ENCODE measurements at places on chromosomes 5 and 9.

DNA sequence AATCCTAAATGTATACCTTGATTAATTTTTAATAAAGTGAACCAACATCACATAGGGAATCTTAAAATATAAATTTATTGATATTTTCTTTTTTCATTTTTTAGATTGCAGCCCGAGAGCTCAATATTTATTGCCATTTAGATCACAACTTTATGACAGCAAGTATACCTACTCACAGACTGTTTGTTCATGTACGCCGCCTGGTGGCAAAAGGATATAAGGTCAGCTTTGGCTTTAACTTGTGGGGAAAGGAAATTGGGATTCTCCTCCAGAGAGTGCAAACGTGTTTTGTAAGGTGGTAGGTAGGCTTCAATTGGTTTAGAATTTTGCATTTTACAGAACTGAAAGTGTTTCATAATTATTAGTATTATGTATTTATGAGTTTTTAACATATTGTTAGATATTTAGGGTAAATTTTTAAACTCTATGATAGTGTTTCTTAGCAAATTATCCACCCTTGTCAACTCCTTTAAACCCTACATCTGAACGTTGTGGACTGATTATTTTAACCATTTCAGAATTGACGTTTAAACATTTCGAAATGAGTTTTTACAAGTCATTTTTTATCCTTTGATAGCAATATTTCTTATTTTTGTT is 17.5 kb upstream of the DHFR start:
- DNase-seq: peak; percentile 75

DNA sequence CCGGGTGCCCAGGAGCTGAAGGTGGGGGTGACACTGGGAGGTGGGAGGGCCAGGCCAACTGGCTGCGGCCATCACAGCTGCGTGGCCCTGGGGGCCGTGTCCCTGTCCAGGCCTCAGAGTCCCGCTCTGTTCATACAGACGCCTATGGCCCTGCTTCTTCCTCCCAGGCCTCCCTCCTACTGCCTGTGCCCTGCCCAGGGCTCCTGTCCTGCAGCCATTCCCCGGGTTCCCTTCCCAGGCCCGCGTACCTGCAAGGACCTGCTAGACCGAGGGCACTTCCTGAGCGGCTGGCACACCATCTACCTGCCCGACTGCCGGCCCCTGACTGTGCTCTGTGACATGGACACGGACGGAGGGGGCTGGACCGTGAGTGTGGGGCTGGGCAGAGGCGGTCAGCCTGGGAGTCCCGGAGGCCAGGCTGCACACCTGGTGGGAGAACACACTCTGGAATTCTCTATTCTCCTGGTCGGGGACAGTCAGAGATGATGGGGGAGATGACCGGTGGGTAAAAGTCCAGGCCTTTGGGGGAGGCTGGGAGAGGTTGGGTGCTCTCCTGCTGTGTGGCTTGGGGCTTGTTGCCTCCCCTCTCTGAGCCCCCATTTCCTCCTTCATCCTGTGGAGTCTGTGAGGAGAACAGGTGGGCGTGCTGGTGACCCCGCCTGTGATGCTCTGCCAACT is 4.5 kb downstream of the FCN2 start:
- DNase-seq: no peak

DNA sequence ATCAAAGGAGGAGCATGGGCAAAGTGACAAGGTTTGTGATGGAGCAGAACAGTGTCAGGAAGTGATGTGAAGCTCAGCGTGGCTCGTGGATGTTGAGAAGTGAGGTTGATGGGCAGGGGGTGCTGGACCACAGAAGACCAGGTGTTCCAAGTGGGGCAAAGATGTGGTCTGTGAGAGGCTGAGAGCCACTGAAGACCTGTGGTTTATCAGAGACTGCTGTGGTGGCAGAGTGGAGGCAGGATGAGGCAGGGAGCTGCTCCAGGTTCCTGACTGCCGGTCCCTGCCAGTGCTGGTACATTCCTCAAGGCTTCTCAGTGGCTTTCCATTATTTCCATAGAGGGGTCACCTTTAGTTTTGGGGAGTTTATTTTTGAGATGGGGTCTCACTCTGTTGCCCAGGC is 19.1 kb downstream of the PALM2AKAP2 start:
- no peak for DNase-seq

DNA sequence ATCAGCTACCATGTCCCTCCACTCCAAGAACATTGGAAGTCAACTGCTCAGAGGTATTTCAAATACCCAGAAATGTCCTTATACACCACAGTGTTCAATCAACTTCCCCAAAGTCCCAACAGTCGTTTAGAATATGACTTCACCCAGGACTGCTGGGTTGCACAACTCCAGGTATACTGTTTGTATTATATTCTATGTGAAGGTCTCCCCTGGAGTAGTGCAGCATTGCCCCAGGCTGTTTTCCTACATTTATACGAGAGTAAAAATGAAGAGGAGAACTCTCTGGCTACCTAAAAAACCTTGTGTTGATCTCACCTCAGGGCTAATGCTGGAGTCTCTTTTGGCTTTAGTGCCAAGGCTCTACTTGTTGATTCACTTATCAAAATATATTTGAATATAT is 183.6 kb upstream of the MAP3K1 start:
- no peak for DNase-seq

DNA sequence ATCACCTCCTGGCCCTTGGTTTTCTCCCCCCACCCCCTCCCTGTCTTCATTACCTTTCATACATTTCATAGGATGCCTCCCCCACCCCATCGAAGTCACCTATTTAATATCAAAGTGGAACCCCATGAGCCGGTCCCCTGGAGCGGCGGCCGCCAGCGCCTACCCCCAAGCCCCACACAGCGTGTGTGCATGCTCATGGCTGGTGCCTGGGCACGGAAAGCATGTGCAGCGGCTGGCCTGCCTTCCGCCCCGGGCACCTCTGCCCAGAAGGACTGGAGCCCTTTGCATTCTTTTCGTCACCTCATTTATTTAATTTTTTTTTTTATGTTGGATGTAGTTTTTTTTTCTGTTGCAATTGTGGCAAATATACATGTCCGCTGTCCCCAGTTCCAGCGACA is 116.2 kb downstream of the WNK2 start:
- no peak for DNase-seq

DNA sequence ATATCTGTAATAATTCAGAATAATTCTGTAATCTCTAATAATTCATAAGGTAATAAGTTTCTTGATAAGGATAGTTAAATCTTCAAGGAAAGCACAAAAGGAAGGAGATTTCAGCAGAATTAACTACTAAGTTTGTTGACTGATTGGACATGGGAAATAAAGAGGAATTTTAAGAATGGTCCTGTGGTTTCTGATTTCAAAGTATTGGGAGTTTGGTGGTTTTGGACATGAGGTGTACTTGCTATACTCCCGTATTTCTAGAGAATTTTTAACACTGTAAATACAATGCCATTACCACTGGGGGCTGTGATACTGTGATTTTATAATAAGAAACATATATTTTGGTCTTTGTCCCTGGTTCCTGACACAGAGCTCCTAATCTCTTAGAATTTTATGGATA is 123.9 kb downstream of the UNC13B start:
- no peak for DNase-seq

DNA sequence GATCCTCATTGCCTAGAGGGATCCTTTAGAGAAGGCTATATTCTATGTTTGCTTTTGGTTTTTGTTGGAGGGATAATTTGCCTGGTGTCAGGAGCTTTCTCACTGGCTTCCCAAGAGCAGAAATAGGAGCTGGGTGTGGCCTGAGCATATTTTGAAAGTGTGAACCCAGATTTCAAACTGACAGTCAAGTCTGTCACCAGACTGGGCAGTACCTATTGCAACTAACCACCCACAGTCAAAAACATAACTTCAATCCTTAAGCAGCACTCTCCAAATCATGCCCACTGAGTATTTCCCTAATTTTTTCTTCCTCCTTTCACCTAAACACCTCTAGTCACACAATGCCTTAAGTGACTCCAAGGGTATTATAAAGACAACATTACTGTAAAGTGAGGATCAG is 278.4 kb downstream of the EBF1 start:
- no peak for DNase-seq

DNA sequence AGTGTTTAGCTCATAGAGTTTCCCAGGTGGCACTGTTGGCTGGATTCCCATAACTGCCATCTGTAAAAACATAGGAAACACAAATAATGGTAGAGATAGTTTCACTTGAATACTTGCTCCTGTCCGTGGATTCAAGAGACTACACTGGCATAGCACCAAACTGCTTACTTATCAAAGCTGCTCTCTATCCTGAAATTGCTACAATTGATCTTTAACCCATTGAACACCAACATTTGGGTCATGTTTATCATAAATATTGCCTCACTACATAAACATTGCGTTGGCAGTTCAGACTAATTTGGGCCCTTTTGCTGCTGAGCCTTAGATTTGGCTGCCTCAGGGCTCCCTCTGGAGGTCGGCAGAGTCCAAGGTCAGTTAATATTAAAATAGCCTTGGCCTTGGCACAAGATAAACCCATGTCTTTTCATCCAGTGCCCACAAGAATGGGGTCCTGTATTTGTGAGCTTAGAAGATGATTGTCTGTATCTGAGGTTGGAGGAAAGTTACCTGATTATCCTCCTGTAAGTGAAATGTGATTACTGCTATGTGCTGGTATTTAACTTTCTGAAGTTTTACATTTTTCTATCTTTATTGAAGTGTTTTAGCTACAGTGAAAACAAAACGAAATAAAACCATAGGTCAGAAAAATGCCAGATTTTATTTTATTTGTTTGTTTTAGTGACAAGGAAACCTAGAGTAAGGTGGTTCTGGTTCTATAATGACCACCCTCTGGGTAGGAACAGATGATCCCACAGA is 4.0 kb upstream of the RANBP3L start:
- peak; percentile 4 for DNase-seq

- no peak for DNase-seq
These were observed 174.1 kb downstream of the MEF2C start for GRCh38 chr5:88708682-88709398.

- DNase-seq: no peak
These were observed 3.7 kb upstream of the WDR31 start for GRCh38 chr9:113343732-113344231.

DNA sequence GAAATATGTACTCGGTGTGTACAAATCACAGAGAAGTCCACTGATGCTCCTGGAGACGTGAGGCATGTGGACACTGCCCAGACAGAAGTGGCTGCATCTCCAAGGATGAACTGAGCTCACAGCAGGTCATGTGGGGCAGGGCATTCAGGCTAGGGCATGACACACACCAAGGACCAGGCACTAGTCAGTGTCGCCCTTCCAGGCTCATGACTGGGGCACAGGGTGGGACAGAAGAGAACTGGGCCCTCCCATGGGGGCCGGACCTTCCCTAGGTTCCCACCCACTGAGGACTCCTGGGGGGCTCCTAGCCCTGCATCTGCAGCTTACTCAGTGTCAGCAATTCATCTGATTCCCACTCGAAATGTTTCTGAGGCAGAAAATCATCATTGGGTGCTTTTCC is 256.8 kb upstream of the IRX4 start:
- DNase-seq: no peak

DNA sequence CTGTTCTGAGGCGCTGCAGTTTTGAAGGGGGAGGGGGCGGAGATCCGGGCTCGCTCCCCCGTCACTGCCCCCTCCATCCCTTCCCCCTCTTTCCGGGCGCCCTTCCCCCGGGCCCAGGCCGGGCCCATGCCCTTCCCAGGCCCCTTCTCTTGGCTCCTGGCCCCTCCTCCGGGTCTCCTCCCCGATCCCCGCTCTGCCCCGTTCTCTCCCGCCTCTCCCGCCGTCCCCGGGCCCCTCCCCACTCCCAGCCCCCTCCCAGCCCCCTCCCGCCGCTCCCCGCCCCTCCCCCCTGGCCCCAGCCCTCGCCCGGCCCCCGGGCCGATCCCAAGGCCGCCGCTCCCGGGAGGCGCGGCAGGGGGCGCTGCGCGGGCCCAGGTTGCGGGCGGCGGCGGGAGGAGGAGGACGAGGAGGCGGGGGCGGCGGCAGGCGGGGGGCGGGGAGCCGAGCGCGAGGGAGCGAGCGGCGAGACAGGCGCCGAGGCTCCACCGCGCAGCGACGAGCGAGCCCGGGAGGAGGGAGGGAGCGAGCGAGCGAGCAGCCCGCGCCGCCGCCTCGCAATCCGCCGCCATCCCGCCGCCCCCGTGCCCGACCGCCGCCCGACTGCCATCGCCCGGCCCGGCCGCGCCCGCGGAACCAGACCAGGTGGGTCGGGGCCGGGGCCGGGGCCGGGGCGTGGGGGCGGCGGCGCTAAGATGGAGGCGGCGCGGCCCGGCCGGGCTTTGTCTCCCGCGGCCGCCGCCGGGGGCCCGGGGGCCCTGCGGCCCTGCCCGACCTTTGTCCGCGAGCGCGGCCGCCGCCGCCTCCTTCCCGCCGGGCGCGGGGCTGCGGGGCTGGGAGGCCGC is at the start of gene PRRC2B:
TSS of gene PRRC2B (plus strand) at position 465 of the 842 bp plus-strand sequence. CDS start 36,059 bp downstream, outside the sequence.
- DNase-seq: peak; percentile 81

- DNase-seq: no peak
These were observed 306.8 kb upstream of the NMUR2 start for GRCh38 chr5:152711801-152712388.

GRCh38 chr9:110900917-110901316 is 137.4 kb downstream of the LPAR1 start:
- no peak for DNase-seq

DNA sequence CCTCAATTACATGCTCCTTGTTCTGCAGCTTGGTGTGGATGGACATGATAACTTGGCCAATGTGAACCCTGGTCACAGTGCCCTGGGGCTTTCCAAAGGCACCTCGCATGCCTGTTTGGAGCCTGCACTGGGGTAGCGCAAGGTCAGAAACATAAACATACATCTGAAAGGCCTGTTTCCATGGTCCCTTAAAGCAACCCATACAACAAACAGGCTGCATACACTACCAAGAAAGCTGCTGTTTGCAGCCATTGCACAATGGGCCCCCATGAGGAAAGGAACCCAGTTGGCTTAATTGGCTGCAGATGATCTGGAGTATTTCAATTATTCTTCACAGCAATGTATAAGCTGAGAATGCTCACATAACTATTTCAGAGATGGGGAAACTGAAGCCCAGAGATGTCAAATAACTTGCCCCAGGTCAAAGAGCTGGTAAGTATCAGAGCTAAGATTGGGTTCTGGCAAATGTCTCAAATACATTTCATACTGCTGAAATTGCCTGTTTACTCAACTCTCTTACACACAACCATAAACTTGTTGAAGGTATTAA is 233.9 kb downstream of the ASTN2 start:
- DNase-seq: no peak

DNA sequence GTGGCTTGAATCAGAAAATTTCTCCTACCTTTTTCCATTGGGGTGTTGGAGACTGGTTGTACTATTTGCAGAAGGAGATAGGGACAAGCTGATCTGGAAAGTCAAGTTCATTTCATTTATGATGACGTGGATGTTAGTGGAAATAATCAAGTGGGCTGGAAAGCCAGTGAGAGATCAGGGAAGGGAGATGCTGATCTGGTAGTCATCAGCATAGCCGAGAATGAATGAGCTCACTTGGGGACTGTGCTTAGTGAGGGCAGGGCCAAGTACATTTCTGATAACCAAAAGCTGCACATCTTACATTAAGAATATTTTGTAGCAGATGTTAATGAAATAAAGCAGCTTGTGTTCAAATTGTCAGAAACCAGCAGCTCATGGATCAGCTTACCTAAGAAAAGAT is 12.1 kb downstream of the MAN2A1 start:
- no peak for DNase-seq

DNA sequence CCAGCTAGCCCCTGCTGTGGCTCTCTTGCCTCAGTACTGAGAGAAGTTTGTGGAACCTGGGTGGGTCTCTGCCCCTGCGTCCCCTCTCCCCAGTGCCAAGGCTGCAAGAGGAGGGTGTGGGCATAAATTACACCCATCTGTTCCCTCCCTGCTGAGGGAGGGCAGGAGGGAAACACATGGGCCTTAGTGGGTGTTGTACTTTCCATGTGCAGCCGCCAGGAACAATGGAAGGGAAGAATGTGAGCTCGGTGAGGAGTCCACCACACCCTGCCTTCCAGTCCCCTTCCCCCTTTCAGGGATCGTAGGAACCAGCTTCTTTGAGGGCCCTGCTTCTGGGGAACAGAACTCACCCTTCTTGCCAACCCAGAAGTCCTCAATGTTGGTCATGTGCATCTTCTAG is 138.2 kb upstream of the KLF4 start:
- DNase-seq: no peak
